Astrocyte (in vitro differentiated cells and primary cell): ENCODE measurements at places on chromosomes 1 and 21. TPM values are rescaled to one million over a fixed set of nuclear protein-coding genes. Genes with fewer than 3 reads are reported as not detected.

GRCh38 chr1:23210351-23210785 lies 6.9 kb downstream of the HTR1D start:
- DNase-seq = no peak

- peak; percentile 78 for DNase-seq
These were observed 3.1 kb downstream of the ATP1A1 start for GRCh38 chr1:116375887-116376728.

- no peak for DNase-seq
These were observed 51.8 kb downstream of the CD46 start for GRCh38 chr1:207803678-207804077.

DNA sequence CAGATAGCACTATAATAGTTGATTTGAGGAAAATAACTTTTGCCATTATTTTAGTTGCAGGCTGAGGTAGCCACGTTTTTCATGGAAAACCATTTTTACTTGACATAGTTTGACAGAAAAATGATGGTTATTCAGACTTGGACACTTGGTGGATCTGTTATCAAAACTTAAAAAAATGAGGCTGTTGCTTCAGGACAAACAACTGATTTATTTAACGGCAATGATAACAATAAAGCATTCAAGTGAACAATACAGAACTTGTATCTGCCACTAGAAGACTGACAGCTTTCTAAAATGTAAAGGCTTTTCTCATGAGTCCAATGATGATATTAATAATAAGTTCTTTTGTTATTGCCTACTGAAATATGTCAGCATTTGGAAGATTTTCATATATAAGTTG lies 322.9 kb downstream of the BRINP3 start:
- DNase-seq = no peak

SPAG17 gene
- total RNA-seq = 0.67 and 1.9 TPM in 2 replicates

DNA sequence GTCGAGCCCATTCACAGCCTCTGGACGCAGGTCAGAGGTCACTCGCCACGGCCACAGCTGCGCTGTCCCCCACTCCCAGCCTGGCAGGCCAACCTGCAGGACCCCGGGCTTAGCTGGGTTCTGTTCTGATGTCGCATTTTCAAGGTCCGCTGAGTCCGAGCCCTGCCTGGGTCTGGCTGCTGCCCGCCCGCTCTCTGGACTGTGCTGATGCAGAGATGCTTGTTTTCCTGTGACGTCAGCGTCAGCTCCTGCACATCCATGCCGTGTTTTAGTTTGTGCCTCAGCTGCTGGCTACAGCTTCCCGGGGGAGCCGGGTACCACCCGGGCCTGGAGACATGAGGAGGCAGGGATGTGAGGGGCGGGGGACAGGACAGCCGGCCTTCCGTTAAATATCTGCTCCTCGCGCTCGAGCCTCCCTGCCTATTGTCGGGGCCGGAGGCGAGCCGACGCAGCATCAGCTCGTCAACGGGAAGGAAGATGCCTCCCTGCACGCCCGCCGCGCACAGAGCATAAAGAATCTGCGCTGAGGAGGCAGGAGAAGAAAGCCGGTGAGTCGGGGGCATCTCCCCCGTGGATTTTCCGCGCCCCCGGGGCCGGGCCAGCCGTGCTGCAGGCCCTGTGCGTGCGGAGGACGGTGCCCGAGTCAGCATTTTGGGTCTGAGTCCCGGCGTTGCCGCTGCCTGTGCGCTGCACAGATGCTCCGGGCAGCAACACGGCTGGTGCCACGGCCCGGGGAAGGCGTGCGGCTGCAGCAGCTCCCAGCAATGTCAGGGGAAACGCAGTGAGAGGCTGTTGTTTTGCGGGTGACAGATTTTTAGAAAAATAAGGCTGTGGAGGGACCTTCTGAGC lies 23.4 kb downstream of the PRKCZ start:
- peak; percentile 66 for DNase-seq

S100A2 gene
- total RNA-seq = 3.0 and 3.8 TPM in 2 replicates

SEMA4A gene
- 0.66 and 1.1 TPM in 2 replicates for total RNA-seq

DNA sequence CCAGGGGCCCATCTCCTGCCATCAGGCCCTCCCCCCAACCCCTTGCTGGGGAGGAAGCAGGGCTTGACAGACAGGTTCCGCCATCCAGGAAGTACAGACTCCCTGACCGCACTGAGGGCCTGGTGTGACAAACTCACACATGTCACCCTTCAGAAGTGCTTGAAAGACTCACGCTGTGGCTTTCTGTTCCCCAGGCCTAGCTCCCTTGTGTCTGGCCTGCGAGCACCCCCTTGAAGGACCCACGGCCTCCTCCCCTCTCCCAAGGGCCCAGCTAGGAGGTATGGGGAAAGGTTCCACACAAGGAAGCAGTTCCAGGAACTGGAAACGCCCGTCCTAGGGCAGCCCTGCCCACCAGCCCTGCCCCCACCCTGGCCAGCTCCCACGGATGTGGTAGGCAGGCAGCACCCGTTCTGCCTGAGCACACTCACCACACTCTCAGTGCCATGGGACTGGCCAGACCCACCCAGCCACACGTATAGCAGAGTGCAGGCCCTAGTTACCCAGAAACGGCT lies 26.7 kb downstream of the SLC2A1 start:
- no peak for DNase-seq

CDC7 gene
- 3.3 and 4.0 TPM in 2 replicates for total RNA-seq

DNA sequence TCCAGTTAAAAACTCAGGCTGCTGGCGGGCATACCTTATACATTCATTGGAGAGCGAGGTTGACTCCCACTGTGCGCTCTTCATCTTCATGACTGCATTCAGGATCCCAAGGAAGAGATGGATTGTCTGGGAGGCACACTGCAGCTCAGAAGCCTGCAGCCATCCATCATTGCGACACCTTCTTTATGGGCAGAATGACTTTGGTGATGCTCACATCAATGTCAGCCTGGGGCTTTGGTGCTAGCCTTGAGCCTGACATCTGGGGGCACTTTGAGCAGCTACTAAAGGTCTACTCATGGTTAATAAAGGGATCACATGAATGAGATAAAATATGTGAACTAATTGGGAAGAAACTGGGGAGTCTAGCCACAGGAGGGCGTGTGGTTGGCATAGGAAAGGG lies 229.3 kb downstream of the PRDM2 start:
- no peak for DNase-seq

- DNase-seq = no peak
These were observed 10.2 kb downstream of the ECE1 start for GRCh38 chr1:21280011-21280471.

DNA sequence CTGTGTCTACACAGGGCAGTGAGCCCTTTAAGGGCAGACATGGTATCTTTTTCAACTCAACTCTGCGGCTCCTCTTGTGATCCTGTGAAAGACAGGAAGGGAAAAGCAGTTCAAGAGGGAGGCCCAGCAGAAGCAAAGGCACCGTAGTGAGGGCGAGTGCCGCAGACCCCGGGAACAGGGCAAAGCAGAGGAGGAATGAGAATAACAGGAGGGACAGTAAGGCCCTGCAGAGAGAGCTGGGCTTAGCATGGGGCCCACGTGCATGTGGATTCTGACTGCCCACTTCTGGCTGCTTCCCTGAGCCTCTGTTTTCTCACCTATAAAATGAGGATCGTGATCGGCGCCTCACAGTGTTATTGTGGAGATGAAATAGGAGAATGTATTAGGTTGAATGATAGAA lies 409.3 kb downstream of the PTPRU start:
- no peak for DNase-seq

MEGF6 gene
- 10.9 and 14.8 TPM in 2 replicates for total RNA-seq

GRCh38 chr1:21294266-21294989 lies 4.2 kb upstream of the ECE1 start:
- DNase-seq = no peak

DNA sequence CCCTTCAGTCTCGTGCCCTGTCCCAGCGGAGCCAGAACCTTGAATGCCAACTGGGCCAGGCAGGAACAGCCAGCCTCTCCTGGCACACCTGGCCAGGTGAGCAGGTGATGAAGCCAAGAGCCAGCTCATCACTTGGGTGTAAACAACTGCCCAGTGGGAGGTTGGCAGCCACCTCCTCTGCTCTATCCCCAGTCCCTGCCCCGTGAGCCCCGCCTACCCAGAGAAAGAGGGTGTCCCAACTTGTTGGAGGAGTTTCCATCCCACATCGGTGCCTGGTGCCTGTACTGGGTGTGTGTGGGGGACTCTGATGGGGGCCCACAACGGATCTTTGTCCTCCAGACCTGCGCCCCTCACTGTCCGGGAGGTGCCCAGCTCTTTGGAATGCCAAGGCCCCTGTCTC lies 17.8 kb upstream of the FAM131C start:
- no peak for DNase-seq

DNA sequence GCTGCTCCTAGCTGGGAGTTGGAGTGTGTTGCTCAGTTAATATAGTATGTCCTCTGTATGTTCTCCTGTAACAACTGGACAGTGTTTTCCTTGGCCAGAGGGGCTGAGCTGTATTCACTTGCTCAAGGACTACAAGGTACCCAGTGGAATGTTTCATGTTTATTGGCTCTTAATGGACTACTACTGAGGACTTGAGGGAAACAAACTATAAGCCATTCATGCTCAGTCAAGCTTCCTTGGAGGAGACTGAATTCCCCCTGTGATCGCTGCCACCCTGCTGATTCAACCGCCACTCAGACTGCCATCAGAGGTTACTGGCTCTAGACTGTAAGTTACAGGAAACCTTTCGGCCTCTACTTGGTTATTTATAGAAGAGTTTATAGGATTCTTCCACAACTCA lies 166.6 kb downstream of the ZC3H11B start:
- DNase-seq = no peak

DNA sequence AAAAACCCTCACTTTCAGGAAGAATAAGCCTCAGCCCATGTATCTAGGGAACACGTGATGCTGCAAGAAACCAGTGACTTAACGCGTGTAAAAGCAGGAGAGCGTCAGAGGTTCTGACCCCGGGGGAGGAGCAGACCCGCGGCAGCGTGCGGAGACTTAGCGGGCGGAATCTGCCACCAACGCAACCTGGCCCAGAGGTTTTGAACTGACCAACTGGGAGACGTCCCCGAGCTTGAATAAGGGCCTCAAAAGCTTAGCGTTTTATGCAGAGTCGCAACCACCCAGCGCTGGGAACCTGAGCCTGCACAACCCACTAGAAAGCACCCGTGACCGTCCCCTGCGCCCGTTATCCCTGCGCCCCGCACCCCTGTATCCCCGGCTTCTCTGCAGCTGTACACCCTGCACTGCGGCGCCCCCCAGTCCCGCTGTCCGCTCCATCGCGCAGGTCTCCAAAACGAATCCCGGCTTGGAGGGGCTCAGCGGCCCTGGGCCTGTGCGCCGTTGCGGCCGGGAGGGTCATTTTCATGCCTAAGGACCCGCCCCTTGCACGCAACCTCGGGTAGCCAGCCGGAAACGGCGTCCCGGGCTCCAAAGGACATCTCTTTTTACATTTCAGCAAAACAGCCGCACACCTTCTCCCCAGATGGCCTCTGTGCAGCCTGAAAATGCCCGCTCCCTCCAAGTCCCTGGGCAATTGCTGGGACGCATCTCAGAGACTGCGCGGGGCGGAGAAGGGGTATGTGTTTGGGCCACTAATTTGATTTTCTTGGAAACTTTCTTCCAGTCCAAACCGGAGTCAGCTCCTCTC lies 29.4 kb upstream of the TRIM17 start:
- peak; percentile 31 for DNase-seq

DNA sequence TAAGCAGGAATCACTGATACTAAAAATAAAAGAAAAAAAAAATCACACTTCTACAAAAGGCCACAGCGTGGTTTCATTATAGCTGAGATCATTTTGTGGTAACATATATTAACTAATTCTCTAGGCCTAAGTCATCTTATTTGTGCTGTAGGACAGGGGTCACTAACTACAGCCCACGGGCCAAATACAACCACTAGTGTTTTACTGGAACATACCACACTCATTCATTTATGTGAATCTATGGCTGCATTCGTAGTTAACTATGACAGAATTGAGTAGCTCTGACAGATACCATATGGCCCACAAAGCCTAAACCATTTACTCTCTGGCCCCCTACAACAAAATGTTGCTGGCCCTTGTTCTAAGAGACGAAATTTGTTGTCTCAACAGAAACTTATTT lies 224.4 kb downstream of the VAV3 start:
- no peak for DNase-seq

LAD1 gene
- 0.29 and 1.2 TPM in 2 replicates for total RNA-seq

DNA sequence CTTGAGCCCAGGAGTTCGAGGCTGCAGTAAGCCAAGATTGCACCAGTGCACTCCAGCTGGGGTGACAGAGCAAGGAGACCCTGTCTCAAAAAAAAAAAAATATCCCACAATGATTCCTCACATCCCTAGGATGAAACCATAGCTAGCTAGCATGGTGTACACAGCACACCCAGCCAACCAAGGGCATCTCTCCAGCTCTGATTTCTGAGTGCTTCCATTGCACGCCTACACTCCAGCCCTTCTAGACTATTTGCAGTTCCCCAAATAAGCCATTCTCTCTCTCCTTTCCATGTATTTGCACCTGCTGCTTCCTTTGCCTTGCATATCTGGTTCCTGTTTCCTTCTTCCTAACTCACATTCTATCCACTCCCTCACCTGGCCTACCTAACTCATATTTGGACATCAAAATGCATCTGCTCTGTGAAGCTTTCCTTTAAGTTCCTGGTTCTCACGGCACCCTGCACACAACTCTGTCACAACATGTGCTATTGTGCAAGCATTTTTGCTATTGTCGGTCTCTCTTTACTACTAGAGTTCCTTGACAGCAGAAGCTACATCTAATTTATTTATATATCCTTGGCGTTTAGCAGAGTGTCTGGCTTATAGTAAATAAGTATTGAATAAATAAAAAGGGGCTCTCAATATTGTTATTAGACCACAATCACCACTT lies 2.4 kb upstream of the ELAPOR1 start:
- DNase-seq = no peak

DNA sequence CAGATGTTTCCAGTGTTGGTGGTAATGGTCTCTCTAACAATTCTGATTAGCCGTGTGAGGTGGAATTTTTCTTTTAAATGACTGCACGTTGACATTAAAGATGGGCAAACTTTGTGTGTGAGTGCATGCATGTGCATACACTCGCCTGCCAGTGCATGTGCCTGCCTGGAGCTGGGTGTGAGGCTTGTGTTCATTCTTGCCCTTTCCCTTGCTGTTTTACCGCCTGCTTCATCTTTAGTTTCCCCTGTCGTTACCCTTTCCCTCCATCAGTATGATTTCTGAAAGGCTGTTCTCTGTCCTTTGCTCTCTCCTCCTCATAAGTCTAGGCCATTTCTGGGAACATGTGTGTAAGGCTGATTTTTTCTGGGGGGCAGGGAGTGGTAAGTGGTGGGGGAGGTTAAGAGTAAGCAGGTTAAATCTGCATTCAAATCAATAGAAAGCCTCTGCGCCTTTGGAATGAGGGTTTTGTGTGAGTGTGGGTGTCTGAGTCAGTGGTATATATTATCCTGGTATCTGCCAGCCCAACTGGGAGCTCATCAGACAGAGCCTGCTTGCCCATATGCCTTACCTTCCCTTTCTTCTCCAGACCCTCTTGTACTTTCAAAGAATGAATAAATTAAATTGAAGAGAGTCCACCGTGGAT lies 112.5 kb downstream of the PBX1 start:
- peak; percentile 41 for DNase-seq

DNA sequence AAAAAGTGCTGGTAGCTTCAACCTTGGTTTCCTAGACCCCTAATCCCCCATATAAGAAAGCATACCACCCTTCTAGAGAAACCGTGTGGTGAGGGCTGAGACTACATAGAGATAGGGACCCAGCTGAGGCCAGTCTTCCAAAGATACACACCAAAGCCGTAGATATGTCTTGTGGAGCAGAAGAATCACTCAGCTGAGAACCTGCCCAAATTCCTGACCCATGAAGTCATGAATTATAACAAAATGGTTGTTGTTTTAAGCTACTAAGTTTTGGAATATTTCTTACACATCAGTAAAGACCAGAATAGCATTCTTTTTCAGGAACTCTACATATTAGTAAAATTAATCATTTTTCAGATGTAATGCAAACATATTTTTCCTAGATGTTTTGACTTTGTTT lies 3.3 kb upstream of the SNRPE start:
- peak; percentile 83 for DNase-seq

GRCh38 chr1:171802207-171802606 lies 20.7 kb downstream of the METTL13 start:
- DNase-seq = no peak
